Germinal center (tissue), 1 donor: ENCODE measurements at places on chromosomes 4 and X.

GRCh38 chr4:150668824-150669223 lies 86.9 kb downstream of the MAB21L2 start:
- no peak for DNase-seq

DNA sequence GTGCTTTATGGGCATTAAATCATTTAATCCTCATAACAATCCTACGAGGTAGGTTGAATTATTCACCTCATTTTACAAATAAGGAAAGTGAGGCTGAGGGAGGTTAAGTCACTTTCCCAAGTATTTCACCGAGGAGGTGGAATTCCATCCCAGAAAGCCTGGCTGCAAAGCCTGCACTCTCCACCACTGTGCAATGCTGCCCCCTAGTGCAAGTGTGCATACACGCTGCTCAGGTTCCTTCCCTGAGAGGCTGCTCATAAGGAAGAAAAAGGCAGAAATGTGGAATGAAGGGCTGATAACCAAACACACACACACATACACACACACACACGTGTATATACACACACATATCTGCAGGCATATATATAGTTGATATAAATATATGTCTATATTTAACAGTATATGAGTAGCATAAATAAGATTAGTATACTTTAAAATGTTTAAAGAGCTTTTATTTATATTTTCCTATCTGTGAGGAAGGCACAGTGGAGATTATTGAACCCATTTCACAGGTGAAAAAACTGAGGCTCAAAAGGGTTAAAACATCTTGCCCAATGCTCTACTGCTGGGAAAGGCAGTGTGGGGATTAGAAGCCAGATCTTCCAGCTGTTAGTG lies 714.5 kb upstream of the TENM3 start:
- no peak for DNase-seq

GRCh38 chrX:136028383-136028984 lies 43.2 kb downstream of the SLC9A6 start:
- peak; percentile 13 for DNase-seq

GRCh38 chrX:150308041-150308440 lies 55.1 kb upstream of the MAMLD1 start:
- no peak for DNase-seq

DNA sequence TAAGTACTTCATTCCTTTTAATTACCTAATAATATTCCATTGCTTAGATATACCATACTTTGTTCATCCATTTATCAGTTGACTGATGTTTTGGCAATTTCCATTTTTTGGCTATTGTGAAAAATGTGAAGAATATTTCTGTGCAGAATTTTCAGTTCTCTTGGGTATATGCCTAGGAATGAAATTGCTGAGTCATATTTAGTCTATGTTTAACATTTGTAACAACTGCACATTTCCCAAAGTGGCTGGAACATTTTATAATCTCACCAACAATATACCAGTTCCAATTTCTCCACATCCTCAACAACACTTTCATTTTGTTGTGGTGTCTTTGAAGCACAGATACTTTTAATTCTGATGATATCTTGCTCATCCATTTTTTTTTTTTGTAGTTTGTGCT lies 215.5 kb downstream of the PDGFC start:
- no peak for DNase-seq

DNA sequence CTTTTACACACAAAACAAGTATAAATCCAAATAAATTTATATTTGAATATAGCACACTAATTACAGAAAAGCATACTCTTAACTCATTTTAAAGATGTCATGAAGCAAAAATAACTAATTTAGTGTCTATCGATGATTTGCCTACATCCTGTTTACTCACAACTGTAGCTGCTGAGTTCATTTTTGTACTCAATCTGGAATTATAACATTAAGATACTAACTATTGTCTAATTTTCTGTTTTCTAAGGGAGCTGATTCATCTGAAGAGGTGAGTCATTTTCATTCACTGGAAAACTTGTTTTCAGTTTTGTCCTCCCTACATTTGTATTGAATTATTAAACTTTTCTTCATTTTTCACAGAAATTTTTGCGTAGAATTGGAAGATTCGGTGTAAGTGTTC lies 3.7 kb downstream of the STATH start:
- no peak for DNase-seq

DNA sequence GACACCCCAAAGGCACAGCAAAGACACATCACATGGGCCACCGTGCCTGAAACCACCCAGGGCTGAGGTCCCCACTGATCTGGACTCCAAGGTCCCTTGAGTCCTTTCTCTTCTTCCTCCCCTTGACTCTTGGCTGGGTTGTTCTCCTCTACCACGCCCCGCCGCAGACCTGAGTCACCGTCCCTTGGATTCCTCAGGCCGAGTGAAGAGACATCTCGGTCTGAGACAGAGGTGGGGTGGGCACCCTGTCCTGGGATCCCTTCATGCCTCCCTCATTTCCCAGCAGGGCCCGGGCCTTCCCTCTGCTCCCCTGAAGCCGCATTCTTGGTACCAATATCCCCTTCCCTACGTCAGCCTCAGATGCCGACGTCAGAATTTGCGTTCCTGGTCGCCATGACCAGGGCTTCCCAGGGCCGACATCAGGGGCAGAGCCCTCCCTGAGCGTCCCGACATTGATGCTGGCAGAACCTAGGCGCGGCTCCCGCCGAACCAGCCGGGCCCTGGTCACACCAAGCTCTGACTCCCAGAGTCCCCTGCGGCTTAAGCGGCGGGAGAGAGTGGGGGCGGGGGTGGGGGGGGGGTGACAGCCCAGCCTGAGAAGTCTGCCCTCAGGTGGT lies 498 bp downstream of the MAGEA10 start:
- DNase-seq, result no peak

GRCh38 chr4:156779774-156780173 lies 191.8 kb downstream of the PDGFC start:
- no peak for DNase-seq

DNA sequence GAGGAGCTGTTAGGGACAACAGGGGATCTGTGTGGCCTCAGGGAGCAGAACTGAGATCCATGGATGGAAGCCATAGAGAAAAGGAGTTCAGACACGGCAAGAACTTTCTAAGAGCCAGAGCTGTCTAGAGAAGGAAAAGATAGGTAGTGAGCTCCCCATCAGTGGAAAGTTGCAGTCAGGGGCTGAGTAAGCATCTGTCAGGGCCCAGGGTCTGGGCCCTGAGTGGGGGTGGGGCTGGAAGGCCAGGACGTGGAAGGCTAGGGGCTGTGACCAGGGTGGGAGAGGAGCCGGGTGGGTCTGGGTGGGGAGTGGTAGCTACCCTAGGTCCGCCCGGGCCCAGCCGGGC lies 324 bp upstream of the MSN start:
- no peak for DNase-seq

DNA sequence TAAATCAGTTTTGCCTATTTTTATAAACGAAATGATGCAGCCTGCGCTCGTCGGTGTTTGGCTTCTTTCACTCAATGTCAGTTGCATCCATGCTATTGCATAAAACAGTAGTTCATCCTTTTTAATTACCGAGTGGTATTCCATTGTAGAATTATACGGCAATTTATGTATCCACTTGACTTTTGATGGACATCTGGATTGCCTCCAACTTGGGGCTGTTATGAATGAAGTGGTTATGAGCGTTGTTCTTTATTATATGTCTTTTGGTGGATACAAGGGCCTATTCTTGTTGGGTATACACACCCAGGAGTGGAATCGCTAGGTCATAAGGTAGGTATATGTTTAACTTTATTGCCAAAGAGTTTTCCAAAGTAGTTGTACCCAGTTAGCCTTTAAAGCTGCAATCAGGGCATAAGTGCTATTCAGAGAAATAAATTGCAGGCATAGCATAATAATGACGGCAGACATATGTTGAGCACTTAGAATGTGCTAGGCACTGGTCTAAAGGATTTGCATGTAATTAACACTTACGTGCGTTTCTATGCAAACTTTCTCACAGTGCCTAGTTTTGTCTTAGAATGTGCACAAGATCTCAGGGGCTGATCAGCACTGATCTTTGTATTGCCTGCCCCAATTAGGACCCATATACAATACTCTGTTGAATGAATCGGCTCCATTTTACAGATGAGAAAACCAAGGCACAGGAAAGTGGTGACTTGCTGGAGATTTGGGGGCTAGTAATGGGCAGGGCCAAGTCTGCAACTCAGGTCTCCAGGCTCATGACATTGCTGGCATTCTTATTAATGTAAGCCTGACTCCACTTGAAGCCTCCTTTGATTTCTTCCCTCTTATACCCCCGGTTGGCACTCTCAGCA lies 407.0 kb downstream of the BCOR start:
- no peak for DNase-seq

GRCh38 chr4:6939761-6940743 lies 30.4 kb downstream of the TBC1D14 start:
- DNase-seq, result peak; percentile 38

GRCh38 chr4:152513078-152513477 lies 22.8 kb downstream of the FBXW7 start:
- DNase-seq, result no peak

DNA sequence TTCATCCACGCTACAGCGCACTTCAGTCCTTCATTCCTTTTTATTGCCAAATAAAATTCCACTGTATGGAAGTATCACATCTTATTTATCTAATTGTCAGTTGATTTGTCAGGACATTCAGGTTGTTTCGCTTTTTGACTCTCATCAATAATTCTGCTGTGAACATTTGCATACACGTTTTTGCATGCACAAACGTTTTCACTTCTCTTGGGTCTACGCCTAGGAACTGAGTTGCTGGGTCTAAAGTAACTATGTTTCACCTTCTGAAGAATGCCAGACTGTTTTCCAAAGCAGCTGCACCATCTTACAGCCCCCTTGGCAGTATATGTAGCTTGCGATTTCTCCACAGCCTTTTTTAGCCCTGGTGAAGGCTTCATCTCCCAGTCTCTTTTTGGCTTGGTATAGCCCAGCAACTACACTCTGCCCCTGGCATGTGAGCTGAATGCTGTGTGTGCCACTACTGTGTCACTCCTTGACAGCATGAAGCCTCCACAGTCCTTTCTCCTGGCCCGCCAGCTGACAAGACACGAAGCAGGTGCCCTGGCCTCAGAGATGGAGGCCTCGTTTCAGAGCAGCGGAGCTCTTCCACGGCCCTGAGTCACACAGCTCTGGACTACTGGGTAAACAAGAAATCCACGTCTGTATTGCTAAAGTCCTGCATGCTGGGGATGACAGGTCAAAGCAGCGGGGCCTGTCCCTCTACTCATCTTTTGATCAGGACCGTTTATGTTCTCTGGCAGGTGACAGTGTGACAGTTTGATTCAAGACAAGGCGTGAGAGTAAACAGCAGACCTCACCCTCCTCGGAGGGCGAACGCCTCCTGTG lies 75.5 kb downstream of the NSUN7 start:
- no peak for DNase-seq

DNA sequence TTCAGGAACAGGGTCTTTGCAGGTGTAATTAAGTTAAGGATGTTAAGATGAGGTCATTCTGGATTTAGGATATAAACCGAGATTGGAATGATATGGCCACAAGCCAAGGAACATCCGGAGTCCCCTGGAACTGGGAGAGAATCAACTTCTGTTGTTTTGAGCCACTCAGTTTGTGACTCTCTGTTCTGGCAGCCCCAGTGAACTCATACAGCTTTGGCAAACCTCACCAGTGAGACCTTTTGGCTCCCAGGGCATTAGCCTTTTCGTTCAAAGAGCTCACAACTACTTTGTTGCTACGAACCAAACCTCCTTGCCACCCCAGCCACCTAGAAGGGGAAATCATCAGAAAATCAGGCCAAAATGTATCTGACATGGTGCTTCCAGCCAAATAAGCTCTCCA lies 80.4 kb downstream of the MTMR1 start:
- no peak for DNase-seq

DNA sequence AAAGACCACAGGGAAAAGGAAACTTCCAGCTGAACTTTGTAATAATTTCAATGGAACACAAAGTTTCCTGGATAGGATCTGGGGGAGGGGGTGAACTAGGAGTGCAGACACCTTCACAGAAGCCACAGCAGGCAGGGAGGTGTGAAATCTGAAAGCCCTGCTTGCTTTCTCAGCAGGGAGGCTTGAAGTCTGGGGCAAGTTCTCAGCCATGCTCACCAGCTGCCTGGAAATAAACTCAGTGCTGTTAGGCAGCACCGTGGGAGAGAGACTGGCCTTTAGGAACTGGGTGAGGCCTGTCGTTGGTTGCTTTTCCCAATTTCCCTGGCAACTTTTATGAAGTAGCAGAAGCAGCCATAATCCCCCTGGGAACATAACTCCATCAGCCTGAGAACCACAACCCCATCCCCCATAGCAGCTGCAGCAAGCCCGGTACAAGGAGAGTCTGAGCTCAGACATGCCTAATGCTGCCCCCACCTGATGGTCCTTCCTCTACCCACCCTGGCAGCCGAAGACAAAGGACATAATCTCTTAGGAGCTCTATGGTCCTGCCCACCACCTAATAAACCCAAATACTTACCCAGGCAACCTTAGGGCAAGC lies 39.2 kb upstream of the NMU start:
- no peak for DNase-seq

GRCh38 chr4:98528882-98529281 lies 129.5 kb downstream of the TSPAN5 start:
- DNase-seq, result no peak

- no peak for DNase-seq
Observed at GRCh38 chrX:100606753-100607152, 22.0 kb downstream of the TNMD start.

- DNase-seq, result no peak
Observed at GRCh38 chr4:3306450-3306849, 13.6 kb downstream of the RGS12 start.

DNA sequence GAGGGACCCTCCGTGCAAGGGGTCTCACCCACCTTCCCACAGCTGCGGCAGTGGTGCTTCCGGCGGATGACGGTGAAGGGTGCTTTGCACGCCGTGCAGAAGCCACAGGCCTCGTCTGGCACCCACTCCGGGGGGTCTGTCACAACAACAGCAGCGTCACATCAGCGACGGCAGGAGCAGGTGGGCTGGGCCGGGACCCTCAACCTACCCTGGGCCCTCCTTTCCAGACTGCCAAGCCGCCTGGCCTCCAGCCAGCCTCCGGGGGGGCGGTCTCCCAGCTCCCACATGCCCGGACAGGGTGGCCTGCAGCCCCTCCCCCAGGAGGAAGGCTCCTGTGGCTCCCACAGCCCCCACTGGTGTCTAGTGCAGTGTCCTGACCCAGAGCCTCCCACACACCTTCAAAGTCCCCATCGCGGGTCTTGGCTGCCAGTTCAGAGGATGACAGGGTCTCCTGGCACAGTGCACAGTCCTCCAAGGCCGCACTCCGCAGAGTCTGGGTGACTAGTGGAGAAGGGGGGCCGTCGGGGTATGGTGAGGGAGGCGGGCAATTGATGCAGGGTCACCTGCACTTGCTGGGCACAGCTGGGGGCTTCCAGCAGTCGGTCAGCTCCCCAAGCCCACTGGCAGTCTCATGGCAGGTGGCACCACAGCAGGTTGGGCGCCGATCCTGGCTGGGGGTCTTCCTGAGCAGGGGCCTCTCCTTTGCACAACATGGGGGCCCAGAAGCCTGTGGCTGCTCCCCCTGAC lies 9.5 kb upstream of the MXD4 start:
- no peak for DNase-seq

GRCh38 chr4:112038861-112039260 lies 106.4 kb upstream of the FAM241A start:
- DNase-seq, result no peak

DNA sequence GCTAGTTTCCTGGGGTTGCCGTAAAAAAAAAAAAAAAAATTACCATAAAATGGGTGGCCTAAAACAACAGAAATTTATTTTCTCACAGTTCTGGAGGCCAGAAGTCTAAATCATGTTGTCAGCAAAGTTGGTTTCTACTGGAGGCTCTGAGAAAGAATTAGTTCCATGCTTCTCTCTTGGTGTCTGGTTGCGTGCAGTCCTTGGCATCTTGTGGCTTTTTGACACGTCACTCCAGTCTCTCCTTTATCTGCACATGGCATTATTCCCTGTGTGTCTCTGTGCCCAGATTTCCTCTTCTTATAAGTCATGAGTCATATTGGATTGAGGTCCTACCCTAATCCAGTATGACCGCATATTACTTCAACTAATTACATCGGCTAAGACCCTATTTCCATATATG lies 38.7 kb downstream of the SPATA4 start:
- DNase-seq, result no peak
